ENCODE measurements at places on chromosomes 5 and 9.

DNA sequence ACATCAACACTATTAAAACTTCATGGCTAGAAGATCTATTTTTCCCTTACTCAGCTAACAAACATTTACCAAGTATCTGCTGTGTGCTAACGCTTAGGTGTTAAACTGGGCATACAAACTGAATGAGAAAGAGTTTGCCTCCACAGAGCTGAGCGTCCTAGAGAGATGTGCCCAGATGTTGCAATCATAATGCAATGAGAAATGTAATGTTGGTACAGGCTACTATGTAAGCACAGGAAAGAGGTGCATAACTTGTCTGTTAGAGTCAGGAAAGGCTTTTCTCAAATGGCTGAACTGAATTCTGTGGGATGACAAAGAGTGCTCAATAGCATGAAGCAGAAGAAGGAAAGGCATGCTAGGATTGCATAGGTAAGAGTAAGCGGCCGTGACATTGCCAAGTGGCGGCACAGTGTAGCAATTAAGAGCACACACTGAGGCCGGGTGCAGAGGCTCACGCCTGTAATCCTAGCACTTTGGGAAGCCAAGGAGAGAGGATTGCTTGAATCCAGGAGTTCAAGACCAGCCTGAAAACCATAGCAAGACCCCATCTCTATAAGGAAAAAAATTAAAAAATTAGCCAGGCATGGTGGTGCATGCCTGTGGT, 137.8 kb downstream of the MEF2C start:
- no peak for DNase-seq

DNA sequence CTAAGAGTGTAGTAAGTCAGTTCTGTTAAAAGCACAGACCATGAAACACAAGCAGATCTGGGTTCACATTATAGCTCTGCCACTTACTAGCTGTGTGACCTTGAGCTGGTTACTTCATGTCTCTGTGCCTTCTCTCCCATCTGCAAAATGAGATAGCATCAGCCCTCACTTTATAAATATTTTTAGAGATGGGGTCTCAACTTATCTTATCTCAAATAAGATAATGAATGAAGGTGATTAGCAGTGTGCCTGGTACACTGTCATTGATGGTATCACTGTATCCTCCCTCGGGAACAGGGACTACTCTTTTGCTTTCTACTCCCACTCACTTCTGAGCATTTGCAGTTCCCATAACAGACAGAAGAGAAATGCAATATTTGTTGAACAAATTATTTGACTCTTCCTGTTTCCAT, 52.4 kb downstream of the GALNT10 start:
- DNase-seq: no peak

GRCh38 chr9:105385381-105385985, 62.4 kb upstream of the FSD1L start:
- peak; percentile 11 for DNase-seq

- DNase-seq: no peak
Measured at GRCh38 chr5:116076496-116076895, 8.3 kb upstream of the COMMD10 start.

DNA sequence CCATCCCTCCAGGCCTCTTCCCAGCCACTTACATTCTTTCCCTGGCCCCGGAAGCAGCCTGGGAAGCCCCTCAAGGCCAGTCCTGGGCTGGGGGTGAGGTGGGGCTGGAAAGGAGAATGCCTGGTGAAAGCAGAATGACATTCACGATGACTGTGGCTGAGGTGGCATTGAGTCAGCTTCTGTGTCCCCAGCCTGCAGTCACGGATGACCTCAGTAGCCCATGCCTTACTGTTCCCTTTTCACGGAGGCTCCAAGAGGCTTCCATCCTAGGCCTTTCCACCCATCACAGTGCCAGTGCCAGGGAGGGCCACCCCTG, 2.7 kb downstream of the PRDM12 start:
- DNase-seq: no peak

Measured in activated naive CD4-positive, alpha-beta T cell treated with Interleukin-2 at 50 U/mL for 16 hours (primary cell).